ENCODE measurements at places on chromosomes 13 and 19.

GRCh38 chr13:70253411-70253810 lies 145.2 kb upstream of the KLHL1 start:
- DNase-seq, result no peak

DNA sequence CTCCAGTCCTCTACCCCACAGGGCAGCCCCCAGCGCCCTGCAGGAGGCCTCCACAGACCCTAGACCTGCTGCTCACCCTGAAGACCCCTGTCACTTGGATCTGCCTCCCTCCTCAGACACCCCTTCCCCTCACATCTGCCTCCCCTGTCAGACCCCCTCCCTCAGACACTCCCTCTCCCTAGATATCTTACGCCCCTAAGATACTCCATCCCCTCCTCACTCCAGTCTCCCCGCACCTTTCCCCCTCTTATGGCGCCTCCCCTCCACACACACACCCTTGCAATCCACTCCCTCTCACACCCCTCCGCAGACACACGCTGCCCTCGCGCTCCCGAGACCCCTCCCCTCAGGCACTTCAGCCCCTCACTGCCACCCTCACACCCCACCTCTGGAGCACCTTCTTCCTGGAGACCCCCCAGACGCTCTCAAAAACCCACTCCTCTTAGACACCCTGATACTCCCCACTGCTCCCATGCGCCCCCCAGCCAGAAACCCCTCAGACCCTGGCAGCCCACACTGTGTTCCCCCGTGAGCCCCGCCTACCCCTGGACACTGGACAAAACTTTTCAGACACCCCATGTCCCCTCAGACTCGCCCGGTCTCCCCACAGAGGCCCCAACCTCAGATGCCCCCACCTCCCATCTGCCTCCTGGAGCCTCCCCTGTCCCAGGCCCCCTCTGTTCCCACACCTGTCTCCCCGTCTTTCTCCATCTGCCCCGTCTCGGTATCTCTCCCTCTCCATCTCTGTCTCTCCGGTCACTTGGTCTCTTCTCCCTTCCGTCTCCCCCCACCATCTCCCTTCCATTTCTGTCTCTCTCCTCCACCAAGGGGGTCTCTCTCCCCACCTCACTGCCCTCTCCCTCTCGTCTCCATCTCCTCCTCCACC lies 14.5 kb downstream of the ERFL start:
- no peak for DNase-seq

GRCh38 chr13:28067491-28067890 lies 32.9 kb downstream of the FLT3 start:
- no peak for DNase-seq

DNA sequence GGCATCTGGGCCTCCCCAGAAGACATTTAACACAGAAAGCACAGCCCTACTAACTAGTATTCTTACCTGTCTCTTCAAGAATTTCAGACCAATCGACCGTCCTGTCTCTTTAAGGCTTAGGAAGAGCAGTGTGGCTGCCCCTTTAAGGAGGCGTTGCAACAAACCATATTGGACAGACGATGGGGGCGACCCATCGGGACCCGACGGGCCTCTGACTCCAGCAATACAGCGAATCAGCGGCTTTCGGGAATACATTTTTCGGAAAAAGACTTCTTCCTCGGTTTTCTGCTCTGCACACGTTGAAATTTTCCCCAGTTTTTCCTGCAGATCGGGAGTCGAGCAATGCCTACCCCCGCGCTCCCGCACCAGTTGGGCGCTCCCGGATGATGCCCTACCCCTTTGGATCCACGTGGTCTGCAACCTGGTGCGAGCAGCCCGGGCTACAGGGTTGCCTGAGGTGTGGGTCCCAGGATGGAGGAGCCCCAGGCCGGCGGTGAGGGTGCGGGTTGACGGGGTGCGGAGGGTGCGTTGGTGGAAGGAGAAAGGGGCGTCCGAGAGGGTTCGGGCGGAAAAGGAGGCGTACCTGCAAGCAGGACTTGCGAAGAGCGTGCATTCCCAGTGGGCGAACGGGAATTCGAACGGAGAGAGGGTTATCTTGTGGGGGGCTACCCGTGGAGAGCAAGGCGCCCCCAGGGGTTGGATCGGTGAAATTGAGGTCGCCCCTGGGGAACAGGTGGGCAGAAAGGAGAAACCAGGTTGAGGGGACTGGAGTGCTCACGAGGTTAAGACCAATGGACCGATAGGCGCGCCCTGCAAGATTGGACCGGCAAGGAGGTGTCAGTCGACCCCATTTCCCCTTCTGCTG lies at the start of gene POLR1G:
Gene POLR1G (plus strand): TSS at position 419 of the 865 bp plus-strand sequence. CDS start 53 bp downstream, at position 472.
- peak; percentile 46 for DNase-seq

DNA sequence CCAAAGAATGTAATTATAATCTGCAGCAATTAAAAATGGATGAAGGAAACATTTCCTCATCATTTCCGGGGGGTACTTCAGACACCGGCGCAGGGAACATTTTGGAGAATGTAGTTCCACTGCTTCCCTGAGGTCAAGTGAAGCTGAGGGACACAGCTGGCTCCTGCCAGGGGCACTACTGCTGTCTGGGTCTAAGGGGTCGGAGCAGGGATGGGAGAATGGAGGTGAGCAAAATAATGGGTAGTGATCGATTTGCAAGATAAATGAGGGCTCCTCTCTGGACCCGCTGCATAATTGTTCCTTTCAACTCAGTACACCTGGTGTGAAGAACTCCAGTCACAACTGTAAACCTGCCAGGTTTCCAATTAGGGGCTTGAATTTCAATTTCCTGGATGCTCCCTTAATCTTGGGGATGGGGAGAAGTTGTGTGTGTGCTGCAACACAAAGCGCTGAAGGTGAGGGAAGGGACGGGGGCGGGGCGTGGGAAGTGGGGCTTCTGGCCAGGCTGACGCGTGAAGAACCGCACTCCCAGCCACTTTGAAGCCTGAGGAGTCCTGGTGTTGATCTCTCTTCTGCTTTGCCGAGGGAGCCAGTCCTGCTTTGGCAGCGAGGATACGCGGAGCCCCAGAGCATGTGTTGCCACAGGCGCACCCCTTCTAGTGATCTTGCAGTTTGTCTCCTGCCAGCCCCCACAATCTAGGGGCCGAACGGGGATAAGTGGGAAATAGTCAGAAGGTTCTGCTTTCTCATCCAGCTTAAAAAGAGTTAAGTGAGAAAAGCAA lies 57.9 kb upstream of the PCDH8 start:
- DNase-seq, result no peak

DNA sequence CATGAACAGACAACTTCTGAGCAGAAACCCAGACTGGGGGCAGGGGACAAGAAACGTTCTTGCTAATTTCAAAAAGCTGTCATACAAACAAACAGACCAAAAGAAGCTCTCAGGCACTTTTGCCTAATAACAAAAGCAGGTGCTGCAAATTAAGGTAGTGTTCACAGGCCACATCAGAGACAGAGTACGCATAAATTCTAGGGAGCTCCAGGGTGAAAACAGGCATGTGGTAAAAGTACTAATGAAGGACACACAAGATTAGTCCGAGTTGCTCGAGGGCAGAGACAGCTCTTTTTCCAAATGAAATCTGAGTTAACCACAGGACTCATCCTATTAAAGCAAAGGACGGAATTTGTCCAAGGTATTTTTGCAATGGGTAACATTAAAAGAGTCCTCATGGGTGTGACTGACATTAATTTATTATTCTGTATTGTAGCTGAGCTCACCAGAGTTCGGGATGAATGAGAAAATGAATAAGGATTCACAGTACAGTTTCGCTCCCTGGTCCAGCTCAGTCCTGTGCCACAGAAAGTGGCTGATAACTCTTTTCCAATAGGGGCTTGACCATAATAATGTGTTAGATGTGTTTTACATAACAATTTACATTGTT lies 197.3 kb downstream of the LHFPL6 start:
- no peak for DNase-seq

DNA sequence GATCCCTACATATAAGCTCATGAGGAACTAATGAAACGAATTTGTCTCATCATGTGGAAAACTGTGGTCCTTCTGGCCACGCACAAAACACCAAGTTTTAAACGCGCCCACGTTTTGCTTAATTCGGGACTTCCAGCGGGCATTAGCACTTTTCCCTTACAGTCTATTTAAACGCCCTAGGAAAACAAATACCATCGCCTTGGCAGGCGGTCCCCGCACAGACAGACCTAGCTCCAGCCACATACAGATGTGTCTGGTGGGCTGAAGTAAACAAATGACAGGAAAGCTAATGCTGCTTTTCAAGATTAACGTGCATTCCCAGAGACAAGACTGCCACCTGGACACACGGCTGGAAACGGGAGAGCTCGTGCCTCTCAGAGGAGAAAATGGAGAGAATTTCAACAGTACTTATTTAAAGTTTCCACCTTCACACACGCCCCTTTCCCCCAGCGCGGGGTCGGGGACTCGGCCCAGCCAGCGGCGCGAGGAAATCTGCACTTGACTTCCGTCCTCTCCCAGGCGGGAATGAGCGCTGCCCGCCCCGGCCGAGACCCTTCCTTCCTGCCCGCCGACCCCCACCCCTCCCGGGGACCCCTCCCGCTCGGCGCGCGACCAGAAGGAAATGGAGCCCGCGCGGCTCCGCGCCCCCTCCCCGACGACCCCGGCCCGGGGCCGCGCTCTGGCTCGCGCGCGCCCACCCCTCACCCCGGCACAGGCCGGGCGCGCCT lies 931 bp downstream of the USP12 start:
- DNase-seq, result peak; percentile 5

- DNase-seq, result no peak
Observed at GRCh38 chr19:51593138-51593890, 22.2 kb downstream of the ZNF175 start.

GRCh38 chr19:49848938-49849337 lies 2.0 kb upstream of the PTOV1 start:
- no peak for DNase-seq

DNA sequence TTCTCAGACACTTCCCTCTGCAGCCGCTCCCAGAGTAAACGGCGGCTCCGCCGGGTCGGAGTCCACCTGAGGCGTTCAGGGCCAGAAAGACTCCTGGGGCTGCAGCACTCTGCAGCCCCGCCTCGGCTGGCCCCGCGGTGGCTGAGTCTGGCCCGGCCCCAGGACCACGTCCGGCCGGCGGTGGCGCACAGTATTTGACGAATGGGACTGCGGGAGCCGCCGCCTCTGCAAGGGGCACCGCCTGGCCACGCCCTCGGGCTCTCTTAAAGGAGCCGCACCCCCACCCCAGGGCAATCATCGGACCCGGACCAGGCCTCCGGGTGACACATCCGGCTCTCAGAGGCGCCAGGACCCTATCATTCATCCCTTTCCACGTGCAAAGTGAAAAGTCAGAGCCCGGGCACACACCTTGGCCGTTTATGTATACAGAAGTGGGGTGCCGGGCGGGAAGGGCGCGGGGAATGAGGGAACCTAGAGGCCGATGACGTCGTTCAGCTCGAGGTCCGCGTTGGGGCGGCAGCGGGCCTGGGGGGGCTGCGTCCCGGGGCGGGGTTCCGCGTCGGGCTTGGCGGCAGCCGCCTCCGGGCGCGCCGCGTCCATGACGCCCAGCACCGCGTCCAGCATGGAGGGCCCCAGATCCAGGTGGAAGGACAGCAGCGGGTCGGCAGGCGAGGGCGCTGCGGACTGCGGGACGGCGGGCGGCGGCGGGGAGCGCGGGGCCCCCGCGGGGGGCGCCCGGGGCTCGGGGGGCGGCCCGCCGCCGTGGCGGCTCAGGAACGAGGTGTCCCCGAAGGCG lies 1.2 kb upstream of the LENG9 start:
- DNase-seq, result peak; percentile 45
